ENCODE measurements at places on chromosomes 2 and 18.

DNA sequence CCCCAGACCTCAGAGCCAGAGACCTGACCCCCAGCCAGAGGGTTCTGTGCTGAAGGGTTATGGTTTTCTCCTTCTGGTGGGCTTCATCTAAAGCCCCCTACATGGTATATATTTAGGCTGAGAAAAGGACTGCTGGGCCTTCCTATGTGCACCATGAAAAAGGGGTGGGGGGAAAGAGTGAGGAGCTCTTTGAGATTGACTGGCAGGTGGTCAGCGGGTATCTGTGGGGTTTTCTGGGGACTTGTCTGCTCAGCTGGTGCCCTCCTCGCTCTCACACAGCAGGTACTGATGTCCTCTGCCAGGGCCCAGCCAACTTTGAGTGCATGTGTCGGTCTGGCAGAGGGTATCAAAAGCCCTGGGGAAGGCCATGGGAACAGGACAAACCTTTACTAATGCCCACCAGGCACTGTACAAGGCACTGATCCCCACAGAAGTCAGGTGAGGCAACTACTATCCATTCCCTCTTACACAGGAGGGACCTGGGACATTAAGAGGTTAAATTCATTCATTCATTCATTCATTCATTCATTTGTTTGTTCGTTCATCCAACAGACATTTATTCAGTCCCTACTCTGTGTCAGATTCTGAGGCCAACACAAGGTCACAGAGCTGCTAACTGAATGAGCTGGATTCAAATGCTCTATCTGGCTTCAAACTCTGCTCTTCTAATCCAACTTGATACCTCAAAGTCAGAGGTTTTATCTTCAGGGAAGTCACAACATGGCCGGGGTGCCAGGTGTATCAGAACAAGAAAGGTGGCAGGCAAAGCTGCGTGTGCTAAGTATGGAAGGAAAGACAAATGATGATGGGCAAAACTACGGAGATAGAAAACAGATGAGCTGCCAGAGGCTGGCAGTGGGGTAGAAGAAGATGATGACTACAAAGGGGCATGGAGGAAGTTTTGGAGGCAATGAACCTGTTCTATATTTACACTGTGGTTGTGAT lies 44.6 kb downstream of the REEP1 start:
- DNase-seq = no peak

DNA sequence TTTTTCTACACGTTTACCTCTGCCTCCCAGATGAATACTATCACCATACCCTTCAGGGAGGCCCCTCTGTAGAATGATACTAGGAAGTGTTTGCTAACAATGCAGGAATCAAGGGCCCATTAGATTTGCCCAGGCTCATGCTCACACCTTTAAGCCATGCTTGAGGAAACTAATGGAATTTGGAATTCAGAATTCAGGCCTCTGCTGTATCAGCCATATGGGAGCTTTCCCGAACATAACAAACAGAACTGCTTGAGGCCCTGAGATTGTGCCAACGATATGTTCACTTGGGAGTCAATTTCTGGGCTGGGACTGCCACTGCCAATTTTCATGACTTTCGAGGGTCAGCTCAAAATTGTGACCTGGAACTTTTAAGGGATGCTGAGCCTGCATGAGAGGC lies 282.5 kb downstream of the CLIP4 start:
- no peak for DNase-seq

- DNase-seq = no peak
Measured at GRCh38 chr2:62158444-62159121, 37.3 kb upstream of the B3GNT2 start.

DNA sequence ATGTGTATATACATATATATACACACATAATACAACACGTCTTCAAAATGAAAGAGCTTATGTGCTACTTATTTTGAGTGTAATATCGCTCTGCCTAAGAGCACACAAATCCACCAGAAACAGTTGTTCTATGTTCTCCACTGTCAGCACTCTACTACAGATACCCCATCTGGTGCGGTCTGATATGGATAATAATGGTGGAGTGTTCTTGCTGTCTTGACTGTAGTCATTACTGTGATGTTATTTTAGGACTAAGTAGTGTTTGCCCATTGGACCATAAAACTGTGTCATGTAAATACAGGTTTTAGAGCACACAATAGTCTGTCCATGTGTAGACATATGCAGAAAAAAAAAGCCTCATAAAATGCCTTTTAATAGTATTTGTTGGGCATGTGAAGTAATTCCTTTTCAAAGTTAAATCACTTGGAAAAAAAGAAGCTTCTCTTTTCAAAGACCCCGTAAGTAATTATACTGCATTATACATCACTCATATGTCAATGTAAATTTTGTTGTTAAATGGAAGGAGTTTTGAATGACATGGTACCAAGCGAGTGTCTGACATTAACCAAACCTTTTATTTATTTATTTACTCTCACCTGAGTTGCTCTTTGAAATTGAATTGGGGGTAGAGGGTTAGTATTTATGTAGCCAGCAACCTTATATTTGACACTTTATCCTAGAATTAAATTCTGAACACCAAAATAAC lies 1249.2 kb upstream of the ZEB2 start:
- no peak for DNase-seq

GRCh38 chr18:35193316-35193715 lies 47.5 kb upstream of the ZNF397 start:
- DNase-seq = no peak

DNA sequence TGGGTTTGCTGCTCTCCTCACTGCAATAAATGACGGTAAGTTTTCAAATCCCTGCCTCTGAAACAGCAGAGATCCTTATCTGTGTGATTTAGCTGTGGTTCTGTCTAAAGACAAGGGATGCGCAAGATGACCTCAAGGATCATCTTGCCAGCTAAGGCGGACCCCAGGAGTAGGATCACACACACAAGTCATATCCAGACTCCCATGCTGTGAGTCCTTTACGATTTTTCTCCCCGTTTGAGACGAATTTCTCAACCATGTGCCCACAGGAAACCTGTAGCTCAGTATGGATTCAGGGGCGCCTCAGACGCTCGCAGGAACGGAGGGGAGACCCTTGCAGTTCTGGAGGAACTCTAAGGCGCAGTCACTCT lies 11.1 kb upstream of the DCTN1 start:
- DNase-seq = no peak

DNA sequence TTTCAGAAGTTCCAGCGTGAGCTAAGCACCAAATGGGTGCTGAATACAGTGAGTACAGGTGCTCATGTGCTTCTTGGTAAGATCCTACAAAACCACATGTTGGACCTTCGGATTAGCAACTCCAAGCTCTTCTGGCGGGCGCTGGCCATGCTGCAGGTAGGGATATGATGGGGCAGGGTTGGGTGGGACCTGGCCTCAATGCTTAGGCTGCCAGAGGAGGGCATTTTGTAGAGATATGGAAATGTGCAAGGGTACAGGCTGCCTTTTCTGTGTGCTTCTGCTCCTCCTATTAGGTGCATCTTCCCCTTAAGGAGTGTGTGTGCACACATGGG lies 22.1 kb downstream of the GCKR start:
- no peak for DNase-seq

DNA sequence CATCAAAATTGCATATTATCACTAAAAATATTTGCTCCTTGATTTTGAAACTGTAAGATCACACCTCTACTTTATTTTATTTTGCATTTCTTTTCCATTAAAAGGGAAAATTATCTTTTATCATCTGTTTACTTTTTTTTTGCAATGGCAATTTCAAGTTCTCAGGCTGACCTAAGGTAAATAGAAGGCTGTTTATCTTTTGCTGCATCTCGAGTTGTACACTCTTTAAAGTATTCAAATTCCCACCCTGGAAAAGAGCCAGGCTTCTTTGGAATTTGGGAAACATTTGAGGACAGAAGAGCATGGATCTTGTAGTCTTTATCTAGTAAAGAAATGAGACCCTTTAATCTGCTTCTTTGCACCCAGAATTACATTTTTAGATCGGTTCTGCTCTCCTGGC lies 645.7 kb downstream of the SLC4A3 start:
- DNase-seq = no peak

DNA sequence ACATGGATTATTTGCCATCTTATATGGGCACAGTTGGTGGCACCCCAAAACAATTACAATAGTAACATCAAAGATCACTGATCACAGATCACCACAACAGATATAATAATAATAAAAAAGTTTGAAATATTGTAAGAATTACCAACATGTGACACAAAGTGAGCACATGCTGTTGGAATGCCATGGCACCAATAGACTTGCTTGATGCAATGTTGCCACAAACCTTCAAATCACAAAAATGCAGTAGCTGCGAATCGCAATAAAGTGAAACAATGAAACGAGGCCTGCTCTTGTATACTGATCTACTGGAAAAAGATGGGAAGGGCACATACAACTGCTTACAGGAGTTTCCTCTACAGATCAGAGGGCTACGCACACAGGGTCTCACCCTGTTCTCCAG lies 32.2 kb upstream of the AMMECR1L start:
- no peak for DNase-seq

DNA sequence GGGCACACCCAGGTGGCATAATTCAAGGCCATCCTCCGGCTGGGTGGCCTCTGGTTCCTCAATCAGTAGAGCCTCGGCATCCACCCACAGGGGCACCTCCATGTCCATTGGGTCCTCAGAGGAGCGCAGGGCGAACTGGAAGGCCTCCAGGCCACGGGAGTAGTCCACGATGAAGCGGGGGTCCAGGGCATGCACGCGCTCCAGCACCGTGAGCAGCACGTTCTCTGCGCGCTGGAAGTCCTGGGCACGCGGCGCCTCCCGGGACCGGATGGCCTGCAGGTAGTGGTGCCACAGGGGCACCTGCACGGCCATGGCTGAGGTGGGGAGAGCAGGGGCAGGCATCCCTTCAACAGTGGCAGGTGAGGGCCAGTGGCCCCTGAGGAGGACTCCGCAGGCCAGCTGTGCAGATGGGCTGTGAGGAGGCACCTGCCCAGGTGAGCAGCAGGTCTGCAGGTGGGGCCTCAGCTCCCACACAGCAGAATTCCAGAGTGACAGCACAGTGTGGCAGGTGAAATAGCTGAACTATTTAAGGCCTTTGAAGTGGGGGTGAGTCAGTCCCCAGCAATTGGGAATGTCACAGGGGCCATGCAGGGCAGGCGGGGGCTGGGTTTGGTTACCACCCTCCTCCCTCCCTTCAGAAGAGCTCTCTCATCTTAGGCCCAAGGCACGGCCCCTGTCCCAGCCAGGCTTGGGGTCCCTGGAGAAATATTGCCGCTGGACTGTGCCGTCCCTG lies at the start of gene MAB21L4:
Gene MAB21L4 (minus strand): TSS at position 501 of the 733 bp plus-strand sequence. CDS start 159 bp downstream, at position 342.
- DNase-seq = no peak

All from stimulated activated CD8-positive, alpha-beta memory T cell treated with anti-CD3 and anti-CD28 coated beads, Interleukin-7, amount 100 ng/mL, for 1 hour (primary cell).